Activated CD4-positive, alpha-beta memory T cell treated with anti-CD3 and anti-CD28 coated beads for 36 hours (primary cell): ENCODE measurements at places on chromosomes 2 and 18. TPM values are rescaled to one million over a fixed set of nuclear protein-coding genes. Genes with fewer than 3 reads are reported as not detected.

DYSF gene
- not detected for total RNA-seq

DPP10 gene
- total RNA-seq, result not detected

DNA sequence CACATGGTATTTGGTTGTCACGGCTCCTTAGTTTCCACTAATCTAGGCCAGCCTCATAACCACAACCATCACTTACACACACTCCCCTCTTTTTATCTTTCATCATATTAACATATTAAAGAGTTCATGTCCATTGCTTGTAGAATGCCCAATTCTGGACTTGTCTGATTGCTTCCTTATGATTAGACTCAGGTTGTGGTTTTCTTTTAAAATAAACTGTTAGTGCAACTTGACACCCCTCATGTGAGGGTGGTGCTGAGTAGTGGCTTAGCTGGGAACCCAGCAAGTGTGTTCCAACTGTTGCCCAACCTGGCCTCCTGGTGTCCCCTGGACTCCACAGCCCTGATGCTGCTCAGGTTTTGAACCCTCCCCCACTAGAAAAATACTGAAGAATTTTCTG, 20.1 kb upstream of the CD207 start:
- DNase-seq, result no peak
- H3K4me3 ChIP-seq, result no peak overlapping the region
- H3K4me1 ChIP-seq, result peaks cover 19% of the 10 kb centered on the region
- H3K27ac ChIP-seq, result no peak overlapping the region
- H3K36me3 ChIP-seq, result no peaks in the 10 kb centered on the region
- peaks cover 7% of the 10 kb centered on the region for H3K27me3 ChIP-seq

GRCh38 chr18:55240978-55241377, 281.7 kb upstream of the CCDC68 start:
- no peaks in the 10 kb centered on the region for H3K36me3 ChIP-seq
- H3K4me1 ChIP-seq, result no peaks in the 10 kb centered on the region
- no peak for DNase-seq
- no peak overlapping the region for H3K27ac ChIP-seq
- peaks cover 3% of the 10 kb centered on the region for H3K27me3 ChIP-seq
- no peak overlapping the region for H3K4me3 ChIP-seq

DNA sequence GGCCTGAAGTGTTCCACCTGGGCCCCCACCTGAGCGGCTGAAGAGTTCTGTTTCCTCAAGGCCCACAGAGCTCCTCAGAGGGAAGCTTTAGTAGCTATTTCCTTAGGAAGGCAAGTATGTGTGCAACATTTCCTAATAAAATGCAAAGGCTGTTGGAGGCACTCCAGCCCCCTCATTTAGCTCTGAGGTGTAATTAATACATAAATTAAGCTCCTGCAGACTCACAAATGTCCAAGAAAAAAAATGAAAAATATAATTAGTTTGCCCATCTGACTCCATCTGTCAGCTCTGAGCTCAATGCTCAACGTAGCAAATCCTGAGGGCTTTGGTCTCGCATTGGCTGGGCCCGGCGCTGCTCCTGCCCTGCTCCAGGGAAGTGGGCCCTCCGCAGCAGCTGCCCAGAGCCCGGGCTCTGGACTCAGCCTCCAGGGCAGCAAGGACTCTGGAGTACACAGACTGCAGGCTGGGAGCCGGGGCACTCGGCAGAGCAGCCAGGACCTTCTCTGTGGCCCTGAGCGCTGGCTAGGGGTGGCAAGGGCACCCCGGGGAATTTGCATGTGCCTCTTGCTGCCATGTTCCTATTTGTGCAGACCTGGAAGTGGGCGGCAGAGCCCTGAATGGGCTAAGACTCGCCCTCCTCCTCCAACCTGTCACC, 23.4 kb upstream of the C1QL2 start:
- no peak for DNase-seq
- H3K4me1 ChIP-seq, result no peaks in the 10 kb centered on the region
- no peak overlapping the region for H3K27ac ChIP-seq
- no peaks in the 10 kb centered on the region for H3K36me3 ChIP-seq
- no peaks in the 10 kb centered on the region for H3K27me3 ChIP-seq
- no peak overlapping the region for H3K4me3 ChIP-seq

DNA sequence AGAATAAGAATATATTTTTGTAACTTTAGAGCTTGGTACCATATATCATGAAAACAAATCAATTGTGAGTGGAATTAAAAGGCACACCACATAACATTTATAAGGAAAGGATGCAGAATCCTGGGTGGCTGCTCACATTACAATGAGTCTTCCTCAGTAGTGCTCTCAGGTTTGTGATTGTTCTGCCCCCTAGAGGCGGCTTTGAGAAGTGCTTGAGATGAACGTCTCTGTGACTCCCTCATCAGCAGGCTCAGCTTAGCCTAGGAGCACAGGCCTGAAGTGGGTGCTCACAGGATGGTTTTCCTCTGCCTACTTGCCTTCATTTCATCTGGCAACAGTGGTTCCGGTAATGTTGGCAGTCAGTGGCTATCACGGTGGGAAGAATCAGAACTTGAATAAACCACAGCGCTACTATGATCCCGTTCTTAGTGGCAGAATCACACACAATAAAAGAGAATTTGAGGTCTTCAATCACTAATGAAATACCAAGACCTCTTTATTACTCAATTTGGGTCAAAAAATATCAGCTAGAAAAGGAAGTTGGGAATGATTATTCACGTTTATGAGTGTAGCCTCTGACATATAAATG, 38.1 kb upstream of the B4GALT6 start:
- no peaks in the 10 kb centered on the region for H3K36me3 ChIP-seq
- no peak overlapping the region for H3K27ac ChIP-seq

- H3K27ac ChIP-seq, result no peak overlapping the region
- H3K27me3 ChIP-seq, result no peaks in the 10 kb centered on the region
- no peaks in the 10 kb centered on the region for H3K36me3 ChIP-seq
These were observed 18.5 kb upstream of the IL36G start for GRCh38 chr2:112959109-112959812.

GRCh38 chr2:54504866-54505265, 48.7 kb downstream of the SPTBN1 start:
- H3K4me1 ChIP-seq, result no peaks in the 10 kb centered on the region
- H3K36me3 ChIP-seq, result no peaks in the 10 kb centered on the region
- H3K27ac ChIP-seq, result no peak overlapping the region
- no peak overlapping the region for H3K4me3 ChIP-seq
- no peak for DNase-seq
- H3K27me3 ChIP-seq, result no peaks in the 10 kb centered on the region
